KG1 (cell line): ENCODE measurements at places on chromosomes 1 and 21.
A peak's percentile ranks its signal among the peaks of the same experiment; 100 is the strongest.

DNA sequence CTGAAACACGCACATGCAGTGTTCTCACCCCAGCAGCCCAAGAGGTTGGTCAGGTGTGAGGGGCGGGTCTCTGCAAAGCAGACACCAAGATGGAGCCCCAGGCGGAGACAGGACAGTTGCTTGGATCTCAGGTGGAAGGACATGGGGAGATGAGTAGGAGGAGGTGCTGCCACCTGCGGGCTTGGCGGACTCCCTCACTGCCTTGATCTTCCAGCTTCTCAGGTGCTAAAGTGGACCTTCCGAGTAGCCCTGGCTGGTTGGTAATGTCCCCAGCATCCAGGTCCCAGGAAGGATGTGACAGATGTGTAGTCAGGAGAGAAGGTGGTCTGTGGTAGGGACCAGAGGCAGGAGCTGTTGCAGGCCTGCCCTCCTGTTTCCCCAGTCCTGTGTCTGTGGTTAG, 114.1 kb downstream of the AJAP1 start:
- no peak for DNase-seq

- DNase-seq = no peak
Observed at GRCh38 chr1:221786647-221787046, 44.8 kb upstream of the DUSP10 start.

GRCh38 chr1:234545517-234546386, 64.2 kb downstream of the IRF2BP2 start:
- no peak for DNase-seq

- no peak for DNase-seq
Observed at GRCh38 chr1:69123486-69123885, 444.2 kb upstream of the LRRC7 start.

DNA sequence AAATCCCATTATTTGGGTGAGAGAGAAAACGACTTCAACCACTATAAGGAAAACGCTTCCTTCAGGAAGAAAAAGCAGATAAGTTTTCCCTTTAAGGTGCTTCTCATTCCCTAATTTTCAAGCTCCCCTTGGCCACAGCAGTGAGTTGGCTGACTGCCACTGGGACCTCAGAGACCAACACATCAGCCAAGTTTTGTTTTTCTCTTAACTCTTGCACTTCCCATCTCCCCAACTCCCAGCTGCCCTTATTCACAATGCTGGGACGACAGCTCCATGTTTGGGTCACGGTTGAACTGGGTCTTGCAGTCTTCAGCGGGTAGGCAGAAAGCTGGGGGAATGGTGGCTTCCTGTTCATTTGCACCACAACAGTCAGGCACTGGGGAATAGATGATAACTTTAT, 18.9 kb downstream of the SGIP1 start:
- DNase-seq = no peak

GRCh38 chr1:9442278-9442846, 96.9 kb upstream of the SLC25A33 start:
- no peak for DNase-seq

- no peak for DNase-seq
Observed at GRCh38 chr21:16264319-16264718, 534.5 kb downstream of the USP25 start.

- DNase-seq = no peak
Observed at GRCh38 chr1:172902200-172902599, 148.5 kb downstream of the TNFSF18 start.

GRCh38 chr1:77900687-77901293, 12.4 kb downstream of the NEXN start:
- DNase-seq = no peak

DNA sequence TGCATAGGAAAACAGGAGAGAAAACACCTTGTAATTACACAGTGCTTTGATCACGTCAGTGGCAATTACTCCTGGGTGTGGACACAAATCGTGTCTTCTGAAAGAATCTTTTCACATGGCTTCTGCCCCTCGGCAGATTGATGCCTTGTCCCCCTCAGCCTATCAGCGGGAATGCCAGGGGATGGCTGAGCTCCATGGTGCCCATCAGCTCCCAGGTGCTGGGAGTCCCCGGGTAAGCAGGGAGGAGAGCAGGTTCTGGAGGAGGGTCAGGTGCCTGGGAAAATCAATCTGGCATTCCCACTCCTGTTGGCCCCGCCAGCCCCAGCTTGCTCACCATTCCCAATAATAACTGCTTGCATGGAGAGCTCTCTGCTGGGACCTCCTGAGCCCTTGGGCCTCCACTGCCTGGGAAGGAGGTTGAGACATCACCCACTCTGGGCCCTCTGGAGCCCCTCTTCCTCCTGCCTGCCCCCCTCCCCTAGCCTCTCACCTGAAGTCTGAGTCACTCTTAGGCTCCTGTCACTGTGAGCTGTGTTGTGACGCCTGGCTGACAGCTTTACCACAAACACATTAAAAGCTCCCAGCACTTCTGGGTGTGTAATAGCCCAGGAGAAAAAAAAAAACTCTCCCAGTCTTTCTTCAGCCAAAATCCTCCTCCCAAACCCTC, 4.9 kb downstream of the CAMK2N1 start:
- no peak for DNase-seq

- no peak for DNase-seq
Observed at GRCh38 chr21:34807146-34807880, 138.5 kb downstream of the CLIC6 start.

- no peak for DNase-seq
Observed at GRCh38 chr1:207904391-207904790, 6.5 kb downstream of the CD34 start.

DNA sequence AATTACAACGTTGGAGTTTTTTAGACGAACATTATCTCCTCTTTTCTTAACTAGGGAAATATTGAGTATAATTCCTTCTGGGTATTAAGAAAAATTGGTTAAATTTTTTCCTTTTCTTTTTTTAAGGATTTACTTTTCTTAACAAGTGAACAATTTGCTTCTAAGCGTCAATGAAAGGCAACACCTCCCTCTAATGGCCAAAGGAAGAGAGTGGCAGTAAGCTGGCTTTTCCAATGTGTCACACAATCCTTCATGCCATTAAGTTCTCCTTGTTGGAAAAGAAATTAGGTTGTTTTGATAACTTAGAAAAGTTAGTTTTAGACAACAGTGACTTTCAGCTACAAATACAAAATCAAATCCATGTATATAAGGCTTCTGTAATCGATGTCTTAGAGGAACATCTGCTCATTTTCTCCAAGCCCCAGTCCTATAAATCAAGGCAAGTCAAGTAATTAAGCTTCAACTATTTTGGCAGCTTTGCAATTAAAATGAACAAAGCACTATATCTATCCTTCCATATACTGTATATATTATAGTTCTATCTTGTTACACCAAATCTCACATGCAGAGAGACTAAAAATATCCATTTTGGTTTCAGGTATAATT, 62.8 kb downstream of the EDEM3 start:
- DNase-seq = peak; percentile 8

- no peak for DNase-seq
Observed at GRCh38 chr1:175552306-175552705, 191.1 kb downstream of the TNR start.

DNA sequence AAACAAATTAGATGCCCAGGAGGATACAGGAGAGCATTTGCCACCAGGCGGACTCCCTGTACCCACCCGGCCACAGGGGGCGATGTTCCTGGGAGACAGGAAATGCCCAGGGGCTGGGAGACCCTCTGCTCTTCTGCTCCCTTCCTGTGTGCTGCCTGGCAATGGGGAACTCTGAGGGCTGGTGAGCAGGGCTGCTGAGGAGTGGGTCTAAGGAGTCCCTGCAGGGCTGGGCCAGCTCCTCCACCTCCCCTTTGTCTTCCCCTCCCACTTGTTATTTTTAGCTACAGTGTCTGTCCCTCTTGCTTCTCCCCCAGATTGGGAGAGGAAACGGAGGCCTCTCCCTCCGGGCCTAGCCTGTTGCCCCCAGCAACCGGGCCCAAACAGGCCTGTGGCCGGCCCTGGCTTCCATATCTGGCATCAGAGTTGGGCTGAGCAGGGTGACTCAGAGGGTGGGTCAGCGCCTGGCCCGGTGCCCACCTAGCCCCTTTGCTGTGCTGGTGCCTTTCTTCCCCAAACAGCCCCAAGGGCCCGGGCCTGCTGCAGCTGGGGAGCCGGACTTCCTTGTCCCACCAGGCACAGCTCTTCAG, 11.6 kb downstream of the LMNA start:
- DNase-seq = peak; percentile 72

DNA sequence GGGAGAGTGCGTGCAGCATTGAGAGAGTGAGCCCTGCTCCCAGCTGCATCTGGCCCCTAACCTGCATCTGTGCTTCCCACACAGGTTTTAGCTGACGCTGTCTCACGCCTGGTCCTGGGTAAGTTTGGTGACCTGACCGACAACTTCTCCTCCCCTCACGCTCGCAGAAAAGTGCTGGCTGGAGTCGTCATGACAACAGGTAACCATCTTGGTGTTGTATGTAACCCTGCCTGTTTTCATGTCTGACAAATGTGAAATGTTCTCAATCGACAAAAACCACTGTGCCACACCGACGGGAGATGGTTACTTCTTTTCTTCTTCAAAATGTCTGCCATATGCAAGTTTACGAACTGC, 105.8 kb downstream of the ADARB1 start:
- DNase-seq = no peak

- DNase-seq = no peak
Observed at GRCh38 chr21:39014747-39015146, 168.5 kb downstream of the PSMG1 start.

GRCh38 chr1:218164111-218164929, 120.8 kb upstream of the RRP15 start:
- DNase-seq = no peak

- no peak for DNase-seq
Observed at GRCh38 chr1:94411237-94411636, 7.0 kb upstream of the ABCD3 start.

- no peak for DNase-seq
Observed at GRCh38 chr1:235980976-235981375, 83.9 kb downstream of the NID1 start.

GRCh38 chr1:47812904-47813514, 184.2 kb downstream of the TRABD2B start:
- DNase-seq = no peak

GRCh38 chr1:9989773-9990172, 7.3 kb upstream of the RBP7 start:
- DNase-seq = no peak

DNA sequence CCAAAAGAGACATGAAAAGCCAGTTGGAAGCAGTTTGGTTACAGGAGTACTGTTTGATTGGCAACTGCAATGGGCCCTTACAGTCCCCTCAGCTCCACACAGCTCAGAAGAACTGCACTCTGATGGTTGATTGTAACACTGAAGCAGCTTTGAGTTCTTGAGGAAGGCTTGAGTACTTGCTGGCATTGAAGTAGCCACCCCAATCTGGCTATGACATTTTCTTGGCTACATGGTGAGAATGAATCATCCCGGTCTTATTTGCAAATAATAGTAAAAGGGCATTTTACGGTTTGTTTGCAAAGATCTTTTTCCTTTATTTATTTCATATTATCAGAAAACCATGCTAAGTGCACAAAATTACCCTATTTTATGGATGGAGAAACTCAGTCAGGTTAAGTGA, 159.7 kb upstream of the BEND5 start:
- no peak for DNase-seq

DNA sequence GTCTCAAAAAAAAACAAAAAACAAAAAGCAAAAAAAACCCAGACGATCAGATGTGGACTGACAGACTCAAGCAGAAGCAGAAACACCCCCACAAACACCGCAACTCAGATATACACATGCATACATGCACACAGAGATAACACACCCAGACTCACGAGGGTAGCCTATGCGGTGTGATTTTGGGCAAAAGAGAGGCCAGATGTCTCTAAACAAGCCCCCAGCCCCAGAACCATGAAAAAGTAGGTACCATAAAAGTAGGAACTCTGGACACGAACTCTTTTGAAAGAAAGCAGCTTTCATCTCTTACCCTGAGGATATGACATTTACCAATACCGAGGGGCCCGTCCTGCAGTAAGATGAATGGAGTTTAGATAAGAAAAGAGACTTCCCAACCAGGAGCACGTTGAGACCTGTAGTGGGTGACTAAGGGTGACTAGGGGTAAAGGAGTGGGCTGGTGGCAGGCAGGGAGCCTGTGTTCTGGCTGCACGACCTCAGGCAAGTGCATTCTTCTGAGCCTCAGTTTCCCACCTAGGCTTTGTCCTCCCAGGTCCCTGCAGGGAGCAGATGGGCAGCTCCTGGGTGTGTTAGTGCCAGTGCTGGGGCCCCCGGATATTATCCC, 1.5 kb upstream of the TINAGL1 start:
- no peak for DNase-seq

- no peak for DNase-seq
Observed at GRCh38 chr1:183385340-183386144, 32.6 kb downstream of the NMNAT2 start.

GRCh38 chr1:26084844-26085243, 17.4 kb upstream of the TRIM63 start:
- DNase-seq = no peak

DNA sequence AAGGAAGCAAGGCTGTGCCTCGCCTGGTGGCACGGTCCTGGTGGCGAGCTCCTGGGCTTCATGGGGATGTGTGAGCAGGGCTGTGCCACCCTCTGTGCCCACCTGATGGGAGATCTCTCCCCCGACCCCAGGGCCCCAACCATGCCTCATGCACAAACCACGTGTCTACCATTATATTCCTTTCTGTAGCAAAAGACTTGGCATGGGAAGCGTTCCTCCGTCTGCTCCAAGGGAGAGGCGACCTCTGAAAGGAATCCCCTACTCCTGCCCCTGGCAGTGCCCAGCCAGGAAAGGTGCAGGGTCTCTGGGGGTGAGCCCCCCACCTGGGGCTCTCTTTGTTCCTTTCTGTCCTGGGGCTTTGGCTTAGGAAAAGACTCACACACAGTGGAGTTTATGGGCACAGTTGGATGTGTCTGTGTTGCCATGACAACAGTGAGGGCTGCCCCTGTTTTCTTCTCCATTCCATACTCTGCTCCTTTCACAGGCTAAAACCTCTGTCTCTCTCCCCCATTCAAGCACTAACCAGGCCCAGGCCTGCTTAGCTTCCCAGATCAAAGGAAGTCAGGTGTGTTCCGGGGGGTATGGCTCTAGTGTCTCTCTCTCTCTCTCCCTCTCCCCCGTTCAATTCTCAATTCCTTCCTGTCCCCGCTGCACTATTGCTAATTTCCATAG, 21.4 kb upstream of the LRRN2 start:
- no peak for DNase-seq

DNA sequence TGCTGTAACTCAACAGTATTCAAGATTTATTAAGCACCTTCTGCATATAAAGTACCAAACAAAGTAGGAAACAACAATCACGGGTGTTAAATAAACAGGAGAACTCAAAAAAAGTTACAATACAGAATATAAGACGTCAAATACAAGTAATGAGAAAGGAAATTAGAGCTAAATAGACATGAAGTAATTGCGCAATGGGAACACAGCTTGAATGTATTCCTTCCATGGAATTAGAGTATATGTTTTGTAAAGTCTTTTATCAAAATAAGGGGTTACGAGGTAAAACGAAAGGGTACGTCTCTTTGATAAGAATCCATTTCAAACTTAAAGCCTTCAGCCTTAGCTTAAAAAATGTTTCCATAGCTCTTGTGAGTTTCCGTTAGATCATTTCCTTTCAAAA, 109.1 kb downstream of the SPATA6 start:
- no peak for DNase-seq

DNA sequence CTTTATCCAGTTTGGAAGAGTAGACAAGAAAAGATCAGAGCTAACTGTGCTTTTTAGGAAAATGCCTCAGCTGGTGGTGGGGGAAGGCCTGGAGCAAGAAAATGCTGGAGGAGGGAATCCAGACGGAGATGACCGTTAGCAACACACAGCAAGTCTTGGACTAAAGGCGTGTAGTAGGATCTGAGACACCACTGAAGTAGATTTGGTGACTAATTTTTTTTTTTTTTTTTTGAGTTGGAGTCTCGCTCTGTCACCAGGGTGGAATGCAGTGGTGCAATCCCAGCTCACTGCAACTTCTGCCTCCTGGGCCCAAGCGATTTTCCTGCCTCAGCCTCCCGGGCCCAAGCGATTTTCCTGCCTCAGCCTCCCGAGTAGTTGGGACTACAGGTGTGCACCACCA, 41.2 kb downstream of the LPAR3 start:
- no peak for DNase-seq
